ENCODE measurements at places on chromosomes 11 and 22.

DNA sequence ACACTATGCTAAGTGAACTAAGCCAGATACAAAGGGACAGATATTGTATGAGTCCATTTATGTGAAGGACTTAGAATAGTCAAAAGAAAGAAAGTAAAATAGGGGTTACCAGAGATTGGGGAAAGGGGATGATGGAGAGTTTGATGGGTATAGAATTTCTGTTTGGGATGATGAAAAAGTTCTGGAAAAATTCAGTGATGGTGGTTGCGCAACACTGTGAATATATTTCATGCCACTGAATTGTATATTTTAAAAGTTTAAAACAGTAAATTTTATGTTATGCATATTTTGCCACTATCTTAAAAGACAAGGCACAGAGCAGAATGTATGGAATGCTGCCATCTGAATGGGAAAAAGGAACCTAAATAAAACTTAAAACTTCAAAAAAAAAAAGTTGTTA is 29.2 kb downstream of the TESMIN start:
- DNase-seq = no peak

GRCh38 chr11:534396-535209 is 773 bp downstream of the HRAS start:
- peak; percentile 29 for DNase-seq

GRCh38 chr11:76361776-76362175 is 19.2 kb downstream of the THAP12 start:
- no peak for DNase-seq

DNA sequence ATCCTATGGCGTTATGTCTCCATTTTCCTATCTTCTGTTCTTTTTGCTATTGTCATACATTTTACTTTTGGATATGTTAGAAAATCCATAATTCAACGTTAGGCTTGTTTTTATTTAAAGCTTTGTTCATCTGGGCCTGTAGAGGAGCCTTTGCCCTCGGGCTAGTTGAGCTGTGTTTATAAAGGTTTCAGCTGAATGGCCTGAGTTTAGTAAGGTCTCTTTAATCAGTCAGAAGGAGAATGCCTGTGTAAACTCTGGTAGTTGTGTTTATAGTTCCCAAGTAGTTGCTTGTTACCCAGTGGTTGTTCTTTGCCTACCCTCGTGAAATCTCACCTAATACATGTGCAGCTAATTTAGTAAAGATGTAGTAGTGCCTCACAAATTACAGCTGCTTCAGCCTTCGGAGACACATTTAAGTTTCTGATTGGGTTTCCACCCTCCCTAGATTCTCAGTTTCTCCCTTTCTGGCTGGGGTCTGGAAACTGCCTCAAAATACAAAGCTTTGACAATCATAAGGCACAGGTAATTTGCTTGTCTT is 33.1 kb downstream of the MTMR3 start:
- DNase-seq = no peak

GRCh38 chr22:25084405-25085107 is 115.1 kb upstream of the CRYBB3 start:
- no peak for DNase-seq

DNA sequence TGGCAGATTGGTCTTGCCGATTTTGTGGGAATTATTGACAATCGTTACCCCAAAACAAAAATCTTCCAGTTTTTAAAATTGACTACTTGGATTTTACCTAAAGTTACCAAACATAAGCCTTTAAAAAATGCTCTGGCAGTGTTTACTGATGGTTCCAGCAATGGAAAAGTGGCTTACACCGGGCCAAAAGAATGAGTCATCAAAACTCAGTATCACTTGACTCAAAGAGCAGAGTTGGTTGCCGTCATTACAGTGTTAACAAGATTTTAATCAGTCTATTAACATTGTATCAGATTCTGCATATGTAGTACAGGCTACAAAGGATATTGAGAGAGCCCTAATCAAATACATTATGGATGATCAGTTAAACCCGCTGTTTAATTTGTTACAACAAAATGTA is 37.2 kb downstream of the IGLL1 start:
- no peak for DNase-seq

GRCh38 chr11:63548178-63548577 is 11.6 kb downstream of the PLAAT4 start:
- DNase-seq = no peak

- DNase-seq = peak; percentile 67
Observed at GRCh38 chr22:45638834-45639746, 32.5 kb upstream of the ATXN10 start.

- no peak for DNase-seq
Observed at GRCh38 chr22:44347080-44347479, 34.3 kb upstream of the SHISAL1 start.

DNA sequence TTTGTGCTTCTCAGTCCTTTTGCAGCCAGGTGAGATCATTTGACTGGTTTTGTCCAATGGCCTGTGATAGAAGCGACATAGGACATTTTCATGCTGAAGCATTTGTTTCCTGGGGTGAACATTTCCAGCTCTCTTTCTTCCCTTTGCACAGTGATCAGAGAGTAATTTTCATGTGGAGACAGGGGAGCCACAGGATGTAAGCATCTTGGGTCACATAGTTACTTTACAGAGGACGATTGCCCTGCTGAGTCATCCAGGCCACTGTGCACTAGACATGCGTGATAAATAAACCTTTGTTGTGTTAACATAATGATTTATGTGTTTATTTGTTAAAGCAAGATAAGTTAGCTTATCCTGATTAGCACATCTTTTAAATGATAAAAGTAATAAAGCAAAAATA is 263.5 kb upstream of the CCDC179 start:
- peak; percentile 50 for DNase-seq

- no peak for DNase-seq
Observed at GRCh38 chr11:12973528-12974181, 35.5 kb upstream of the RASSF10 start.

GRCh38 chr11:9362393-9362863 is 22.0 kb upstream of the IPO7 start:
- DNase-seq = no peak

DNA sequence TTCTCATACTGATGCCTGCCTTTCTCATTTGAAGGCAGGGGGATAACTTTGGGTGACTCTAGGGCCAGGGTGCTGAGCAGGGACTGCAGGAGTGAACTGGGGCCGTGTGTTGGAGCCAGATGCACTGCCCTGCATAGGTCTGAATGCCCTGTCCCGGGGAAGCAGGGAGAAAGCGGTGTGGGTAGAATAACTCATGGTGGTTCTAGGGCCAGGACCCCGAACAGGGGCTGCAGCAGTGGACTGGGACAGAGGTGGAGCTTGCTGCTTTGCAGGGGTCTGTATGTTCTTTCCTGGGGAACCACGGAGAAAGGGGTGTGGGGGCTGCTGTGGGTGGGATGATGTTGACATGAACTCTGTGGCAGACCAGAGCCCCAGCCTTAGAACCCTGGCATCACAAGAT is 52.9 kb downstream of the GAB4 start:
- DNase-seq = no peak

DNA sequence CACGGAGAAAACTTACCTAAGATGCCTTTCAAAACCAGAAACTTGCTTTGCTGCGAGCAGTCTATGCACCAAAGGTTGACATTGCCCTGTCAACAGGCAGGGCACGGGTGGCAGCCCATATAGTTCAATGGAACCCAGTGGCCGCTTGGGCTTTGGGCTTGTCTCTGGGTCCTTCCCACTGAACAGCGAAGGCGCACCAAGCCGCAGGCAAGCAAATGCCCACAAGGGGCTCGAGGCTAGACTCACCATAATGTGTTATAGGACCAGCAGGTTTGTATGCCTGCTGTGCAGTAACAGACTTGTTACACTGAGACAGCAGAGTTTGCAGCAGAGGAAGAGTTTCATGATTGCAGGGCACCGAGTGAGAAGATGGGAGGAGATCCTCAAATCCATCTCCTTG is 20.3 kb downstream of the CLDN5 start:
- DNase-seq = no peak

- DNase-seq = no peak
Observed at GRCh38 chr11:1899090-1899489, 7.4 kb upstream of the PRR33 start.

DNA sequence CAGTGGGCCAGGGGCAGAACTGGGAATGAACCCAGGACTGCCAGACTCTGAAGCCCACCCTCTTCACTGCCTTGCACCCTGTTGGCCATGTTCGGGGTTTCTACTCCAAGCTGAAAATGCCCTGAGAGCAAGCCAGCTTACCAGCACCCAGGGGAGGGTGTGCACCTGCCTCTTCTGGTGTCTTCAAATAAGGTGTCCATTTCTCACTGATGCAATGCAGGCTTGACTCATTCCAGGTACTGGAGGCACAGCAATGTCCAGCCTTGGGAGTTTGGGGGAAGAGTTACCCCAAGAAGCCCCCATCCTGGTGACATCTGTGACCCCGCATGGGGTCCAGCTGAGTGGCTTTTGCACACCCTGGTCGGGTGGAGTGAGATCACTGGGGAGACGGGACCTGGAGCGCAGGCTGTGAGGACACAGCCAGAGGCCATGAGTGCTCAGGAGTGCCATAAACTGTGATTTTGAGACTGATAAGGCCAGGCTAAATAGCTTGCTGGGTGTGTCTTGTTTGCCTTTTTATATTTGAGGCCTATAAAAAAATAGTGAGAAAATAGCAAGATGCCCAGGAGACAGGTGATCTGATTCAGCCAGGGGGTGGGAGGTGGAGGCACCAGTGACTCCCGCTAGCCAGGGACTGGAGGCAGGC is 4.6 kb upstream of the CERK start:
- DNase-seq = peak; percentile 50

GRCh38 chr22:36856792-36857135 is 4.0 kb upstream of the NCF4 start:
- DNase-seq = no peak

- DNase-seq = peak; percentile 72
Observed at GRCh38 chr22:46071451-46072109, 78.7 kb upstream of the PPARA start.

- DNase-seq = no peak
Observed at GRCh38 chr11:71211631-71212030, 40.7 kb downstream of the SHANK2 start.

- no peak for DNase-seq
Observed at GRCh38 chr11:106076171-106076918, 802 bp downstream of the KBTBD3 start.

- DNase-seq = no peak
Observed at GRCh38 chr22:45892681-45893461, 84.1 kb downstream of the WNT7B start.

DNA sequence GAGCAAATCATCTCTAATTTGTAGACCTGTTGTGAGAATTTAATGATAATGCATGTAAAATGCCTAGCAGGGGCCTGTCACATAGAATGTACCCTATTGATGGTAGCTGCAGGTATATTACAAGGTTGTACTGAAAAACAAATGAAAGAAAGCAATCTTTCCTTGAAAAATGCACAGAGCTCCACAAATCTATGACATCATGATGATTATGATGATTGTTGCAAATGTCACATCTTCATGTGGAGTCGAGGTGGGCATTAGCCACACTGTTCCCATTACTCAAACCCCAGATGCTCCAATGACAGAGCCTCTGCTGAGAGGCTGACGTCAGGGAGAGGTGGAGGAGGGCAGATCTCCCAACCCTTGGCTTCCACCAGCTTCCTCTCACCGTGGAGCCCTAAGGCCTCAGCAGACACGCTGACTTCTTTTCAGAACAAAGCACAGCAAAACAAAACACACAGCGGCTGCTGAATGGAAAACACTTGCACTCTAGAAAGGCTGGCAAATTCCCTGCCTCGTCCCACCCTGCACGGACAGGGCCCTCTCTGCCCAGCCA is 298.3 kb downstream of the KIRREL3 start:
- DNase-seq = no peak

DNA sequence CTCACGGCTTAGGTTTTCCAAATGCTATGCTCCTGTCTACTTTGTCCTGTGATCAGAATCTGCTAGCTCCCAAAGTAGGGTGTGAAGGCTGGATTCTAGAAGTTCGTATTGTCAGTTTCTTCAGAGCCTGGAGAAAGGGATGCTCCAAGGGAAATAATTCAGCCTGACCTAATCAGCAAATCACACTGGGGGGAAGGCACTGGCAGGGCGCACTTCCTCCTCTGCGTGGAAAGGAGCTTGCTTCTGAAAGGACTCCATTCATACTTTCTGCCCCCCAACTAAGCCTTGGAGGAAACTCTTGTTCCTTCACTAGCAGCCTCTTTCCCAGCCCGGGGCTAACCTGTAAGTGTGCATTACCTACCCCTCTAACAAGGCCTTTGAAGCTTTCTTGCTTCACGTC is 165.9 kb downstream of the NAV2 start:
- no peak for DNase-seq

GRCh38 chr11:58504232-58504631 is 3.7 kb downstream of the OR5B21 start:
- DNase-seq = no peak

DNA sequence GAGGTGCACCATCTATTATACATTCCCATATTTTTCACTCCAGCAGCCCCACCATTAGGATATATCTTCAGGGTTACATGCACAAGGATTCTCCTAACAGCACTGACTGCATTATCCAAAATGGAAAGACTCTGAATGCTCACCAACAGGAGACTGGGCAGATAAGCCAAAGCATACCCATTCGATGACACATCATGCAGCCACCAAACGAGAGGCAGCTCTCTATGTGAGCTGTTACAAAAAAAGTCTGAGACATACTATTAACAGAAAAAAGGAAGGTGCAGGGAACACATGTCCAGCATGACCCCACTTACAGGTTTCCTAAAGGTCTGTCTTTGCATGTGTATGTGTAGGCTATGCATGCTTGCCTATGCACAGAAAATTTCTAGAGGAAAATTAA is 12.4 kb upstream of the SERPIND1 start:
- DNase-seq = no peak

GRCh38 chr11:8248786-8249185 is 14.9 kb downstream of the LMO1 start:
- no peak for DNase-seq

DNA sequence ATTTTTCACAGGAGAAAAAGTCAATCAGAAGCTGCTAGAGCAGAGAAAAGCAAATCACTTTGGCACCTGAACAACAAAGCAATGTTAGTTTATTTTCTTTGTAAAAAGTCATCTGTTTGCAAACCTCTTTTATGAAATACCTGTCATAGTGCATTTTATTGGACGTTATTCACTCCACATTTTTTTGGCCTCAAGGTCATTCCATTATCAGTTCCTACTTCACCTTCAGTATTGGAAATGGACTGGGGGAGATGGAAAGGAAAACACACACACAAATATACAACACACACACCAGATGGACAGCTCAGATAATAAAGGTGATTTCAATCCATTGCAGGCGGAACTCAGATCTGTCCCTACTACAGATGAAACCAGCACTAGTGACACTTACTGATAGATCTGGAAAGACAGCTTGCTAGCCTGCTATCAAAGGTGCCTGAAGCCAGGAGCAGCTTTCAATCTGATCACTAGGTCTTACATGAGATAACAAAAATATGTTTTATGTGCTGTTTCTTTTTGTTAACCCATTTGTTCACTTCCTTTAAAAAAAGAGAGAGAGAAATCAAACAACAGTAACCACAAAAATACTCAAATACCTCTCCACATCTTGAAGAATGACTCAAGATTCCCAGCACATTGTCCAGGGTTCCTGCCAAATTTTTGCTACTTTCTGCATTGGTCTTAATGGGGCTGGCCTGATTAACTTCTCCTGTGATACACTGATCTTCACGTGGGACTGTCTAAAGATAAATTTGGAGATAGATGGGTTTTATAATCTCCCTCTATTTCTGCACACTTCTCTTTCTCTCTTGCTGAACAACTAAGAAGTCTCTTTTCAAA is 844.3 kb upstream of the TENM4 start:
- DNase-seq = no peak

- DNase-seq = no peak
Observed at GRCh38 chr22:22031183-22031945, 48.8 kb upstream of the TOP3B start.

GRCh38 chr11:1473011-1473628 is 13.5 kb downstream of the MOB2 start:
- no peak for DNase-seq
